ENCODE measurements at places on chromosomes 16 and 17. TPM values are rescaled to one million over a fixed set of nuclear protein-coding genes. Genes with fewer than 3 reads are reported as not detected.

ABCA6 gene
- total RNA-seq, result 0.10 TPM

- DNase-seq, result no peak
Measured at GRCh38 chr16:5979905-5980550, 882.4 kb upstream of the EEF2KMT start.

DNA sequence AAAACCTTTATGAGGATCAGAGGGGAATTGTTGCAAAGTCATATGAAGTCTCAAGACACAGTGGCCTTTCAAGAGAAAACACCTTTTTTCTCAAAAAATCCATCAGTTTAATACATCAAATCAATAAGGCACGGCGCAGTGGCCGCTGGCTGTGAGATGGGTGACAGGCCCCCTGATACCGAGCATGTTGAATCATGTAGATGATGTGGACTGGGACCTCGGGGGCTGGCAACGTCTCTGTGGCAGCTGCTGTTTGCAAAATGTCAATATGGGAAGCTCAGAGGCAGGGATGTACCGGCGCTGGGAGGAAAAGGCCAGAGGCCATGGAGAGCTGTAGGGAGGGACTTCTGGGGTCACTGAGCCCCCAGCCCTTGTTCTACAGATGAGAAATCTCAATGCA is 169.1 kb downstream of the GSG1L start:
- DNase-seq, result no peak

CXCL16 gene
- total RNA-seq, result 2.0 TPM

- no peak for DNase-seq
Measured at GRCh38 chr17:5699814-5700213, 115.5 kb upstream of the NLRP1 start.

DNA sequence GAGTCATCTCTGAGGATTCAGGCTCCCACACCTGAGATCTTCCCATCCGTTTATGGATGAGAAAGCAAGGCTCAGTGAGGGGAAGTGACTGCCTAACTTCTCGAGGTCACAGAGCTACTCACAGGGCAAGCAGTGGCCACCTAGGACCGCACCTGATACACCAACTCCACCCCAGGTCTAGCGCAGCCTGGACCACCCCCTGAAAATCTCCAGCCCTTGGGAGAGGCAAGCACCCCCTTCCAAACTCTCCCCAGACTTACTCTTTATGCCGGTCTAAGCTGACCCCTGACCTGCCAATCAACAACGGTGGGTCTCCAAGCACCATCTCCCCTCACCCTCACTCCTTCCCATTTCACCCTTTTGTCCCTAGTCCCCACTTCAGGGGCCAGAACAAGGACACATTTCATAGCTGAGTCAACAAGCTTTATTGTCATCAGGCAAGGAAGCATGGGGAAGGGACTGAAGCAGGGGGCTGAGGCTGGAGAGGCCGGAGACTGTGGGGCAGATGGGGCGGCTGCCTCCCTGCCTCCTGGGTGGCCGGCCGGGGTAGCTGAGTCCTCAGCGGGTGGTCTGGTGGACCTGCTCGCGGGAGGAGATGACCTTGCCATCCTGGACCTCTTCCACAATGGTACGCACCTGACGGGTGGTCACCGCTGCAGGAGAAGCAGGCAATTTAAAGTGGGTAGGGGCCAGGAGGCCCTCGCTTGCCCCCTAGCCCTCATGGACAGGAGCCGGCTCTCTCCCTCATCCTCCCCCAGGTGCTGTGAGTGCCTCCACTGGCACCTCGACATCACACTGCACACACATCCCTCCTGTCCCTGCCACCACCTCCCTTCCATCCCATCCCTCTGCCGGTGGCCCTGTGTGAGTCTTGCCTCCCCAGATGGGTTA is 5.1 kb downstream of the KRT17 start:
- no peak for DNase-seq
